ENCODE measurements at places on chromosomes 13 and 19.

- no peak for DNase-seq
Measured at GRCh38 chr13:20344836-20345490, 112.8 kb upstream of the GJB6 start.

GRCh38 chr19:3710265-3710812 lies 2.2 kb downstream of the TJP3 start:
- DNase-seq, result no peak

DNA sequence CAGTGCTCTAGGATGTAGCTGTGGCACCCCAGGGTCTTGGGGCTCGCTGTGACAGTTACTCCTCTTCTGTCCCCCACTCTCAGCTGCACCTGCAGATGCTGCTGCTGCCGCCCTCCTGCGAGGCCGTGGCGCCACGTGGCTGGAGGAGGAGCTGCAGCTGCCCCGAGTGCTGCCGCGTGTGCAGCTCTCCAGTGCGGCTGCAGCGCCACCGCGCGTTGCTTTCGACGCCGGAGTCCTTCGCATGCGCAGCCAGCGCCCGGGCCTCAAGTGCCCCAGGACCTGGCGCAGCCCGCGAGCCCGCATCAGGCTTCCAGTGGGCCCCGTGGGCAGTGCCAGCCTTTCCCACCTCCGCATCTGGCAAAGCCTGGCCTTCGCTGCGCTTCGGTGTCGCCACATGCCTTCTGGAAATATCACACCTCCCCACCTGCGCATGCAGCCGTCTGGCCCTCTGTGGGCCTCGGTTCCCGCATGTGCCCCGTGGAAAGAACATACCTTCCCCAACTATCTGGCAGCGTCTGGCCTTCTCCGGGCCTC lies 692 bp upstream of the ZNF580 start:
- DNase-seq, result peak; percentile 53

GRCh38 chr19:49188626-49189200 lies 31.1 kb downstream of the TRPM4 start:
- no peak for DNase-seq

- DNase-seq, result no peak
Measured at GRCh38 chr19:10294368-10294697, 4.6 kb downstream of the ICAM5 start.
